ENCODE measurements at places on chromosomes 13 and 19. TPM values are rescaled to one million over a fixed set of nuclear protein-coding genes. Genes with fewer than 3 reads are reported as not detected.

OLFM2 gene
- 1.9 TPM for total RNA-seq

OR4F17 gene
- not detected for total RNA-seq

LACC1 gene
- 10.8 TPM for total RNA-seq

DNA sequence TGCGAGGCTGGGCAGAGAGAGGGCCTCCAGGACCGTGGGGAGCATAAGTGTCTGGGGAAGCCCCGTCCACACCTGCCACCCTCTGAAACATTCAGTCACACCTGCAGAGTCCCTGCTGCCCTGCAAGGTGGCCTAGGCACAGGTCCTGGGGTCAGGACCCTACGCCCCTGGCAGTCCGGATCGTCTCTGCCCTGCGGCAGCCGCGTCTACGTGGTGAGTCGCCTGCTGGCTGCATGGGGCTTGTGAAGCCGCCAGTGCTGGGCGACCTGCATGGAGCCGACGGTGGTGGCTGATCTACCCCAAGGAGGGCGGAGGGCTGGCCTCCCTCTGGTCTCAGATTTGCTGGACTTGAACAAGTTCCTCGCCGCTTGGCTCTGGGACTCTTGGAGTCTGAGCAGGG, 13.0 kb downstream of the FZR1 start:
- DNase-seq = no peak

- DNase-seq = no peak
These were observed 970.5 kb downstream of the UQCRFS1 start for GRCh38 chr19:28242317-28242927.

DNA sequence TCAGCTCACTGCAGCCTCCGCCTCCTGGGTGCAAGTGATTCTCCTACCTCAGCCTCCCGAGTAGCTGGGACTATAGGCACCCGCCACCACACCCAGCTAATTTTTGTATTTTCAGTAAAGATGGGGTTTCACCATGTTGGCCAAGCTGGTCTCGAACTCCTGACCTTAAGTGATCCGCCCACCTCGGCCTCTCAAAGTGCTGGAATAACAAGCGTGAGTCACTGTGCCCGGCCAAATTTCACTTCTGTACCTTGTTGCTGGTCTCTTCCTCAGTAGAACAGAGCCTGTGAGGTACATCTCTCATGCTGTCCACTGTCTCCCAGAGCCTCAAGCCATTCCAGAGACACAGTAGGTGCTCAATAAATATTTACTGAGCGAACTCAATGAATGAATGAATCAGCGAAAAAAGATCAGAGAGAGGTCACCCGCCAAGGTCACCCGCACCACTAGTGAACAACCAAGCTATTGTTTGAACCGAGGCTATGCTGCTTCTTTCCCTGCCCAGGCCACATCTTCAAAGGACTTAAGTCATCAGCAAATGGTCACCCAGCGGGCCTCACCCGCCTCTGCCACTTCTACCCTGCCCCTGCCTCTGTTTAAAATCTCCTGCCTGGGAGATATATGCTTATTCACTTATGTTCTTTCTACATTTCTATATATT, 9.3 kb downstream of the TMEM143 start:
- no peak for DNase-seq

GRCh38 chr13:78907006-78907405, 248.1 kb upstream of the OBI1 start:
- no peak for DNase-seq

DNA sequence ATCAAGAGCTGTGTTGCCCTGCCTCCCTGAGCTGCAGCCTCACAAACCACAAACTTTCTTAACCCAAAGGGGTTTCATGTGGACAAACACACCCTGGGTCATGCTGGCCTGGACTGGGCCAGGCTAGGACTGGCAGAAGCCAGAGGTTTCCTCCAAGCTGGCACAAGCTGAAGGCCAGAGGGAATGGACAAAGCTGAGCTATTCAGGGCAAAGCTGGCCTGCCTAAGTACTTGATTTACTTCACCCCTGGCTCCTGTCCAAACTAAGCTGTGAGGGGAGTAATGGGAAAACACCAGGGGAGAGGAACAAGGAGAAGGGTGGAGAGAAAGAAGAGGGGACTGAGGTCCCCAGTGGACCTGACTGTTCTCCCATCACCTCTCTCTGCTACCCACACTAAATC, 6.2 kb downstream of the CPAMD8 start:
- no peak for DNase-seq

All from left colon (tissue), 2 donors.